Activated CD4-positive, alpha-beta T cell treated with anti-CD3 and anti-CD28 coated beads, Interleukin-2, Interleukin-4, amounts not matched to agents 100 ng/mL and 50 ng/mL, durations not matched to agents 16 hours and 8 hours (primary cell): ENCODE measurements at places on chromosomes 2 and 18.

DNA sequence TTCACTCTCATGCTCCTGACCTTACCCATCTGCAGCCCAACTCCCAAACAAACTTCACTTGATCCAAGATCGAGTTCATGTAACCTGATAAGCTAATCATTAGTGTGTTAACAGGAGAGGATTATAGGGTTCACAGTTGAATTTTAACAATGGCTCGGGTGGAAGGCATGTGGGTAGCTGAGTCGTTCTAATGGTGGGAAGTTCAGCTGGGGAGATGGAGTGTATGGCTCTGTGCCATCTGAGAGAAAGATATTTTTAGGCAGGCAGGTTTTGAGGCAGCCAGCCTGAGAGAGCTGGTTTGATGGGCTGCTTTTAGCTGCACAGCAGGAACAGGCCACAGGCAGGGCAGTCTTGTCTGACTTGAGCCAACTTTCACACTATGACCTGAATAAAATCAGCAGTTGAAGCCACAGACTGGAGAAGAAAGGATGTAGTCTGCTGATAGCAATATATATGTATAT is 17.7 kb upstream of the NFE2L2 start:
- no peak for DNase-seq

GRCh38 chr2:137837830-137838229 is 126.4 kb upstream of the HNMT start:
- DNase-seq = no peak

GRCh38 chr18:57772387-57772799 is 30.7 kb downstream of the ATP8B1 start:
- DNase-seq = no peak

DNA sequence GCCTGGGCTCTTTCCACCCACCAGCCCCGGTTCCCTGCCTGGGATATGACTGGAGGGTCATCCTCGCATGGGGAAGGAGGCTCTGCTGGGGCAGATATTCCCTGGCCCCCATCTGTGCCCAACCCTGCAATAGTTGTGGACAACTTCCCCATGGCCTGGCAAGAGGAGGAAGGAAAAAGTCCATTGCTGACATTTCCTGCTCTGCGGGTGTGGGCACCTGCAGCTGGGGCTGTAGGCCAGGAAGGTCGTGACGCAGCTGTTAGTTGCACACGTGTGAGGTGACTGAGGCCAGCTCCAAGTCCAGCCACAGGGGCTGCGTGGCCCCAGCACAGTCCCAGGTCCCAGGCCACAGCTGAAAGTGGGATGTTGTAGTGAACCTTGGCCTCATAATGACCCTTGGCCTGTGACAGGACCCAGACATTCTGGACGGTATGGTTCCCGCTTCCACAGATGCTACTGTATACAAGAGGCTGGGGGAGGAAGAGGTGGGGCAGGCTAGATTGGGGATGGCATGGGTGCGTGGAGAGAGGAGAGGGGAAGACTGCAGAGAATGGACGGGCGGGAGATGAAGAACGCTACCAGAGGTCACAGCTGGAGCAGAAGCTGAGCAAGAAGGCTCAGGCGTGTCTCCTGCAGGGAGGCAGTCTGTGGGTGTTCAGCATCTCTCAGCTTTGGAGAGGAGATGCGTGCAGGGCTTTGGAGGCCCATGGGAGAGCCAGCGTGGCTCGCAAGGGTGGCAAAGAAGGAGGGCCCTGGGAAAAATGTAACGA is 22.1 kb downstream of the OTOF start:
- no peak for DNase-seq

GRCh38 chr18:59271606-59272220 is 1.5 kb downstream of the RAX start:
- DNase-seq = no peak

DNA sequence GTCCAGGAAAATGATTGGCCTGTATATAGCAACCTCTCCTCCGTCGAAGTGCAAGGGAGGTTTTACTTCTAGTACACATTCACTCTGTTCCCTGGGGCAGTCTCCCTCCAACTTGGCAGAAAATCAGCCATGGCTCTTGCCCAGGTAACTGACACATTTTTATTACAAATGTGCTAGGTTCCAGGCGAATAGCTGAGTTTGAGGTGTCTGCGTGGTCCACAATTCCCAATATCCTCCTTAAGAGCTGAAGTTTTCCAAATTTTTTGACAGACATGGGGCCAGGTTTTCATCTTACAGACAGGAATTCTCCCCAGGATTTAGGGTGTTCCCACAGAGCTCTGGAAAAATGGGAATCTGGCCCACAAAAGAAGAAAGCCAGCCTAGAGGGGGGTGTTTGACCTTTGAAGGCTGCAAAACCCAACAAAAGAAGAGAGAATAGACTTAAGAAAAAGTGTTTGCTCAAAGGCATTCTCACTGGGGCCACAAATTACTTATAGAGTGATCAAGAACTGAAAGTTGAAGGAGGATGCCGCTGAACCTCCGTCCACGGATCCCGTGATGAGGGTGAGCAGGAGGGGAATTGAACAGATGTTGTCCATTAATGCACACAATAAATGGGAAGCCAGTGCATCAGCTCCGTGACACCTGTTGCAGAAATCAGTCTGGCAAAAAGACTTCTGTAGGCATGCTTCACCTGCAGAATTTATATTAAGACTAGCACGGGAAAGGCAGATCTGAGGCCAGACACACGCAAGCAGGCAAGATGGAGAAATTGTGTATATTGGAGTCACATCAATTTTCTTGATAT is 242.3 kb upstream of the COPS8 start:
- no peak for DNase-seq

- DNase-seq = peak; percentile 39
These were observed 5.0 kb upstream of the SERPINB2 start for GRCh38 chr18:63882333-63883141.

DNA sequence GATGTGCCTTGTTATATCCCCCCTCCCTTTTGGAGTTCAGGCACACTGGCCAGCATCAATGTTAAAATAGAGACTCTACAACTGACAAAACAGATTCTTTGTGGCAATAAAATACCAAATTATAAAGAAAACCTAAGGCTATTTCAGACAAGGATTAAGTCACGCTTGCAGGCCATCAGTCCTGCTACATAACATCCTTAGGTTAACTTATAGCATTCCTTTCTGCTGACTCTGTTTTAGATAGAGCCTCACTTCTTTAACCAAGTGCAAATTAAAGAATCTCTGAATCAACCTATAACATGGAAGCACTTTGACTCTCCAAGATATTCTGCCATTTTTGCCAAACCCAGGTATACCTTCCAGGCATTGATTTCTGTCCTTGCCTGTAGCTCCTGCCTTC is 784.6 kb downstream of the RNF144A start:
- no peak for DNase-seq

DNA sequence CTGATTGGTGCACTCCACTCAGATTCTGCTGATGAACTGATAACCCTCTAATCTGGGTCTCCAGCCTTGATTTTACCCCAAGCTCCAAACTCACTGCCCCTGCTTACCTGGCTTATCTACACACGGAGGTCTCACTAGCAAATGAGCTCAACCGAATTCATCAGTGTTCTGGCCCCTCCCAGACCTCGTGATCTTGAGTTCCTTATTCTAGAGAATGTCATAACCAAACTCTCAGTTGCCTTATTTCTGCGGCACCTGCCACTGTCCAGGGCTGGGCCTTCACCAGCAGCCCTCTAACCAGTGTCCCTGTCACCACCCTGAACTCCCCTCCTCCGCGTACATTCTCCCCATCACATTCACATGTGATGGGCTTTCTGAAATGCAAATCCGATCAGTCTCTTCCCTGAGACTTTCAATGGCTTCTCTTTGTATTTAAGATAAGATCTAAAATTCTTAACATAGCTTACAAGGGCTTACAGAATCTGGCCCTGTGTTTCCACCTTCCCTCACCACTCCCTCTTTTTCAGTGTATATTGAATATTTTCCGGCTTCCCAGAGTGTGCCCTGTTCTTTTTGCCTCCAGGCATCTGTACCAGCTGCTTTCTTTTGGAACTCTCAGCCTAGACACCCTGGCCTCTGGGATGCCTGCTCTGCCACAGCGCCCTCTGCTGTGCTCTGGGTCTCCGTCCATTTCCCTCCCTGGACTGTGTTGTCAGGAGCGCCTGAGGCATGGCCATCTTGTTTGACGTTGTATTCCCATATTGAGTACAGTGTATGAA is 31.1 kb downstream of the NAB1 start:
- DNase-seq = peak; percentile 60

DNA sequence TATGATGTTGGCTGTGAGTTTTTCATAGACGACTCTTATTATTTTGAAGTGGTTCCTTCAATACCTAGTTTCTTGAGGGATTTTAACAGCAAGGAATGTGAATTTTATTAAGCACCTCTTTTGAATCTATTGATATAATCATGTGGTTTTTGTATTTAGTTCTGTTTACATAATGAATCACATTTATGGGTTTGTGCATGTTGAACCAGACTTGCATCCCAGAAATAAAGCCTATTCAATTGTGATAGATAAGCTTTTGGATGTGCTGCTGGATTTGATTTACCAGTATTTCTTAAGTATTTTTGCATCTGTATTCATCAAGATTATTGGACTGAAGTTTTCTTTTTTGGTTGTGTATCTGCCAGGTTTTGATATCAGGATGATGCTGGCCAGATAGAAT is 131.6 kb upstream of the SCN7A start:
- no peak for DNase-seq

- no peak for DNase-seq
These were observed 528.5 kb upstream of the CRIM1 start for GRCh38 chr2:35827086-35827485.

GRCh38 chr2:223109341-223109740 is 57.4 kb downstream of the KCNE4 start:
- DNase-seq = no peak

GRCh38 chr2:127678531-127678930 is 3.2 kb upstream of the LIMS2 start:
- no peak for DNase-seq

DNA sequence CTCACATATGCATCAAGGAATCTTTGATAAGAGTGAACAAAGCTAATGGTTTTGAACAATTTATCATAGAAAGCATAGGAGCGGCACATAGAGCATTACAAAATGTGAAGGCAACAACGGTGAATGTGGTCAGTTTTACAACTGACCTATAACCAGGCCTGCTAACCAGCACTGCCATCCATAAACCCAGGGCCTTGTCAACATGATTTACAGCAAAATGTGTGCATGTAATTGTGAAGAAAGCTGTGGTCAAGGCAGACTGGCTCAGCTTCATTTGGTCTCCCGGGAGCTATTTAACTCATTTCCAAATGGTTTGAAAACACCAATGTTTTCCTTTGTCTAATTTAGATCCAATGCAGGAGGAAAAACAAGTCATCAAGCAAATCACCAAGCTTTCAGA is 119.8 kb downstream of the DHRS9 start:
- no peak for DNase-seq

GRCh38 chr2:10166676-10167292 is 44.2 kb downstream of the RRM2 start:
- no peak for DNase-seq

DNA sequence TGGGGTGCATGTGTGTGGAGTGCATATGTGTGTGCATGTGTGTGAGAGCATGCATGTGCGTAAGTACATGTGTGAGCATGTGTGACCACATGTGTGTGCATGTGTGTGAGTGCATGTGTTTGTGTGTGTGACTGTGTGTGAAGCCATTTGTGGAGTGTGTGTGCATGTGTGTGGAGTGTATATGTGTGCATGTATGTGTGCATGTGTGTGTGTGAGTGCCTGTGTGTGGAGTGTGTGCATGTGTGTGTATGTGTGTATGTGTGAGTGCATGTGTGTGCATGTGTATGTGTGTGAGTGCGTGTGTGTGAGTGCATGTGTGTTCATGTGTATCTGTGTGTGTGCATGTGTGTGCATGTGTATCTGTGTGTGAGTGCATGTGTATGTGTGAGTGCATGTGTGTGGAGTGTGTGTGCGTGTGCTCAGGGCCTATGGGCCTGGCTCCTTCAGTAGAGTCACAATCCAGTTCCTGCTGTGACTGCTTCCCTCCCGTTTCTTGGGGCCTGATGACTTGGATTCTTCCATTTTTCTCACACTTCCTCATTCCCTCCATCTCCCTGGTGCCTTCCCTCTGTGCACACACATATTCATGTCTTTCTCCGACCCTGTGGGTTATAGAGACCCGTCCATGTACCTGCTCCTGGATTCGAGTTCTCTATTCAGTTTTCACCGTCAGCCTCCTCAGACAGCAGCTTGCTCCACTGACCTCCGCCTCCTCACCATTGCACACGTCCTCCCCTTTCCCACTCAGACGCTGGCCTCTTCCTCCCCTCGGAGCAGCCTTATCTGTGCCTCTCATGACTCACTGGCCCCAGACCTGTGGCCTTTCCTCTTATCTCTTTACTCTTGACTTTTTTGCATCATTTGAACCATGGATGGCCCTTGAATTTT is 25.2 kb downstream of the TOGARAM2 start:
- DNase-seq = no peak

- no peak for DNase-seq
These were observed 187.1 kb downstream of the PTPRM start for GRCh38 chr18:7754258-7754657.

DNA sequence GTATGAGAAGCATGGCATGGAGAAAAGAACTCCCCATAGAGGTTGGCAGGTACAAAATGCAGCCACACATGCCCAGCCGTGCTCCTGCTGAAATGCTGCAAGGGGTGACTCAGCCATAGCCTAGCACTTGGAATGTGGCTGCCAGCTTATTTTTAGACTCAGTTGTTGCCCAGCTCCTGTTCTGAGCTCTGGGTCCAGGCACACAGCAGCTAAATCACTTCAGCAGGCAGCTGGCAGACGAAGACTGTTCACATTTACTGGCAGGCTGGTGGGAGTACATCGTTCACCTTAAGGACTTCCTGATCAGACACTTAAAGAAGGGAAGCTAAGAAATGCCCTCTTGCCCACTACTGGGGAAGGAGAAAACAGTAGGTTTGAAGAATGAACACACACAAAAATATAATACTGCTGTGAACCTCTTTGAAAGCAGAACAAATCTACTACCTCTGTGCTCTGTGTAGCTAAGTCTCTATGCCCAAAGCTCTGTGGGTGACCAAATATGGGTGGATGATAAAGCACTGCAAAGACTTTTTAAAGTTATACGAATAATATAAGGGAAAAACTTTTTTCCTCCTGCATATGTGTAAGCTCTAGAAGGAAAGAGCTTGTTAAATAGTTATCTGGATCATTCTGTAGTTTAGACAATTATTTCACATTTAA is 146.1 kb downstream of the LNPK start:
- no peak for DNase-seq

DNA sequence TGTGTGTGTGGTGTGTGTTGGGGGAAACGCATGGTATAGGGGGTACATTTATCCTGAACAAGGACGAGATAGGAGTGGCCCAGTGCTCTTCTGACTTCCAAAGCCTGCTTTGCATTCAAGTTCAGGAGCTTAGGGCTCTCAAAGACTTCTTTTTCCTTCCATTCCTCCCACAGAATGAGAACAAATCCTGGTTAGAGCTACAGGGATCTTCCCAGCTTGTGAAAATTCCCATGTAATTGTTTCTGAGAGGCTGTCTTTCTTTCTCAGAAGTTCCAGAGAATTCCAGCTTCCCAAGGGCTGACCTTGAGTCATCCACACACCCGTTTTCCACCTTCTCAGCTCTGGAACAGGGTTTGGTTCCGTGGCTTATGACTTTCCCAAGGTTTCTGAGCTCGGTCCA is 38.9 kb downstream of the FASTKD2 start:
- DNase-seq = no peak
